ENCODE measurements at places on chromosomes 1 and 21.

DNA sequence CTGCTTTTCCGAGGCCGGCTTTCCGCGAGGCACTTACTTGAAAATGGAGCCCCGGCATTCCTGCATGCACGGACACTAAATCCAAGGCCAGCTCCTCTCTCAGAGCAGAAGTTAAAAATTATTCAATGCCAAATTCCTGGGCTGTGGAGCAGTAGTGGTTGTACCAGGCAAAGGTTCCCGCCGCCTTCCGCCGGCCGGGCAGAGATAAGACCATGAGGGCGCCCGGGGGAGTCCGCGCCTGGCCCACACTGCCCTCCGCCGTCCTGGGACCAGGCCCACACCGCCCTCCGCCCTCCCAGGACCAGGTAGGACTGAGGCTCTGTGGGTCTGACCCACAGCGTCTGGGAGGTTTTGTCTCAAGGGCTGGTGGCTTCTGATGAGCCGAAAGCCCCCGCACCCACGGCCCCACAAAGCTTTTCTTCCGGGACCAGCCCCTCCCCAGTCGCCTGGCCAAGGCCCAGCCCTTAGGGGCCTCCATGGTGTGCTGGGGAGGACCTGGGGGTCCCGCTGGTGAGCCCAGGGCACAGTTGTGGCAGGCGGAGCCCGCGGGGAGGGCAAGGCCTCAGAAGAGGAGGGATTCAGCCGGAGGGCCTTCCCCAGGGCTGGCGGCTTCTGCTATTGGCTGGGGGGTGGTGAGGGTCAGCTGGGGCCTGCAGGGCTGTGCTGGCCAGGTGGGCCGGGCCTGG lies 12.7 kb upstream of the C1orf159 start:
- DNase-seq: no peak

DNA sequence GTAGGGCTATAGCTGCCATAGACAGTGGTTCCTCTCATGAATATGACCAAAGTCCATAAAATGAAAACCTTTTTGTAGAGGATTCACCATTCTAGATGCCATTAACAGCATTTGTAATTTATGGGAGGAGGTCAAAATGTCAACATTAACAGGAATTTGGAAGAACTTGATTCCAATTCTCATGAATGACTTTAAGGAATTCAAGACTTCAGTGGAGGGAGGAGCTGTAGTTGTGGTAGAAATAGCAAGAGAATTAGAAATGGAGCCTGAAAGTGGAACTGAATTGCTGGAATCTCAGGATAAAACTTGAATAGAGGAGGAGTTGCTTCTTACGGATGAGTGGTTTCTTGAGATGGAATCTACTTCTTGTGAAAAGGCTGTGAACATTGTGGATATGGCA lies 65.4 kb upstream of the ESRRG start:
- no peak for DNase-seq

DNA sequence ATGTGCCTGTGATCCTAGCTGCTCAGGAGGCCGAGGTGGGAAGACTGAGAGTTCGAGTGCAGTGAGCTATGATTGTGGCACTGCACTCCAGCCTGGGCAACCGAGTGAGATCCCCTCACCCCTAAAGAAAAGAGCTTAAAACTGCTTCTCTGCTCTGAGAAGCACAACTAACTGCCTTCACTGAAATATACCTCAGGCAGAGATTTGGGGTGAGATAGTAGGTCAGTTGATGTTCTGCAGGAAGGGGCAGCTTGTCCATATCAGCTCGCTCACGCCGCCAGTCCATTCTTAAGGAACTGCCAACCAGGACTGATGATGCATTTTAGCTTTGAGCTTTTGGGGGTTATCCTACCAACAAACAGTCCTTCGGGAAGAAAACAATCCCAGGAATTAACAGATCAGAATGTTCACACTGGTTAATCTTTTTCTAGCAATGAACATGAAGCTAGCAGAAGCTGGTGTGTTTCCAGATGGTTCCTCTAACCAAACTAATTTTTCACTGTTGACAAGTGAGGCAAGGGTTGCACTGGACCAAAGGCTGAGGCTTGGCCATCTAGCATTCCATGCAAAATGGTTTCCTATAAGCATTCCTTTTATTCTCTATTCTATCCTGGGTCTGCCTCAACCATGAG lies 31.6 kb downstream of the LHX4 start:
- DNase-seq: no peak

GRCh38 chr1:242764161-242764560 lies 239.7 kb upstream of the PLD5 start:
- no peak for DNase-seq

DNA sequence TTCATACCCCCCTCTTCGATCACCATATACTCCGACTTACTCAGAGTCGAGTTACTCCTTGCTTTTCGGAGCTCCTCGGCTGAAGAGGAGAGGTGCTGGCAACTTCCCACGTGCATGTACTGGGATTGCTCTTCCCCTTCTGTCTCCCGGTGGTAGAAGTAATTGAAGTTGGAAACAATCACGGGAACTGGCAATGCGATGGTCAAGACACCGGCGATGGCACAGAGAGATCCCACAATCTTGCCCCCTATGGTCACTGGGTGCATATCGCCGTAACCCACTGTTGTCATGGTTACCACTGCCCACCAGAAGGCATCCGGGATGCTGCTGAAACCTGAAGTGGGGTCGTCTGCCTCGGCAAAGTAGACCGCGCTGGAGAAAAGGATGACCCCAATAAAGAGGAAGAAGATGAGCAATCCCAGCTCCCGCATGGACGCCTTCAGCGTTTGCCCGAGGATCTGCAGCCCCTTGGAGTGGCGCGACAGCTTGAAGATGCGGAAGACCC lies 1.5 kb downstream of the KCNA3 start:
- no peak for DNase-seq

DNA sequence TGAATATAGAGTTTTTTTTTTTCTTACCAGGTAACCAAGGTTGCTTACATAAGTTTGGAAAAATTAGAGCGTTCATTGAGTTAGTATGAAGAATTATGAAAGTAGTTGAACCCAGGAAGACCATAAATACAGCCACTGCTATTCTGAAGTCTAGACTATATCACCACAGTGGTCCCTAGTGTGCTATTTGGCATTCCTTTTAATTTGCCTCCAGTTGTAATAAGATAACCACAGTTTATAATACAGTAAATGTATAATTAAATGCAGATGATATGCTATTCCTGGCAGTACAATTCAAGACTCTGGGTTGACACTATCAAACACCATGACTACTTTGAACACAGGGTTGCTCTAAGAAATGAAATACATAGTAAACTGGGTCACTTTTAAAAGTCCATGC lies 270.5 kb downstream of the BRINP2 start:
- DNase-seq: no peak

GRCh38 chr1:92538048-92538412 lies 51.3 kb upstream of the GFI1 start:
- no peak for DNase-seq

GRCh38 chr1:43875331-43875730 lies 58.3 kb upstream of the ARTN start:
- DNase-seq: no peak

DNA sequence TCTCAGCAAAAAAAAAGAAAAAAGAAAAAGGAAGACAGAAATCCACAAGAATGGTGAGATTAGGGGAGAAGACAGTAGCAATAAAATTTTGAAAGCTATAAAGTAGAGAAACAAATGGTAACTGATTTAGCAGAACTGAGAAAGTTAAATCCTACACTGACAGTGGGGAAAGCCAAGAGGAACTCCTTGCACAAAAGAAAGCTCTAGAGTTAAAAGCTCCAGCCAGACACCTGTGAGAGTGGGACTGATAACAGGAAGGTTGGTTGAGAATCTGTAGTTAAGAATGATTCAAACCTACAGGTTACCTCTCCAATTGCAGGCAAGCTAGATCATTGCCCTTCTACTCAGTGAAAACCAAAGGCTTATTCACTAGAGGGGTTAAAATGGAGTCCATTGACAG lies 23.6 kb downstream of the FBXO28 start:
- no peak for DNase-seq

DNA sequence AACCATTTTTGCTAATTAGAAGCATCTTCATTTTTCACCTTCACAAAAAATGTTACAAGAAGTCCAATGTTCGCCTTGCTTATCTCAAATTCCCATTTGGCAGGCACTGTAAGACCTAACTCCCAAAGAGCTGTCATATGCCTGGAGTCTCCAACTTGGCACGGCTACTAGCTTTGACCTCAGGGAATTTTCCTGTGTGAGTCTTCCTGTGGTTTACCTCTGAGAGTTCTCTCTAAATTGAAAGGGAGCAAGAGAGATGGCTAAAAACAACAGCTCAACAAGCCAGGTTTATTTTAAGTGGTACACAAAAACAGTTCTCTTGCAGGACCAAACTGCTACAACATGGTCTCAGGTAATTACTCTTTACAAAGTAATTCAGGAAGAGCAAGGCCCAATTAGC lies 756.0 kb upstream of the ADGRL2 start:
- no peak for DNase-seq

DNA sequence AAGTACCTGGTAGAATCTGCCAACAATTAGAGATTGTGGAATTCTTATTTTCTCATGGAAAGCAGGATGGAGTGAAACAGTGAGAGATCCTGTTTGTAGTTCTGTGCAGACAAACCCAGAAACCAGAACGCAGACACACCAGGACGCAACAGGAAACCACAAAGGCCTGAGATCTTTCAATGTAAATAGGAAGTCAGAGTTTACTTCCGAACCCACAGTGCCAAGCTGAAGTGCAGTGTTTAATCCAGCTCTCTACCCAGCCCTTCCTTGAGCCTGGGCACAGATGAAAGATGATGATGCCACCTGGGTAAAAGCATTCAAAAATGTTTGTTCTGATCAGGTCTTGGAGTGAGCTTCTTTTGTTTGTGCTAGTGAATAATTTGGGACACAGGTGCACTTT lies 244.2 kb upstream of the HOOK1 start:
- DNase-seq: no peak

GRCh38 chr1:177884479-177885021 lies 85.3 kb downstream of the SEC16B start:
- no peak for DNase-seq
